ENCODE measurements at places on chromosomes 13 and 19.
A peak's percentile ranks its signal among the peaks of the same experiment; 100 is the strongest.

GRCh38 chr13:55728247-55728646, 1412.5 kb upstream of the PRR20A start:
- no peak for DNase-seq

DNA sequence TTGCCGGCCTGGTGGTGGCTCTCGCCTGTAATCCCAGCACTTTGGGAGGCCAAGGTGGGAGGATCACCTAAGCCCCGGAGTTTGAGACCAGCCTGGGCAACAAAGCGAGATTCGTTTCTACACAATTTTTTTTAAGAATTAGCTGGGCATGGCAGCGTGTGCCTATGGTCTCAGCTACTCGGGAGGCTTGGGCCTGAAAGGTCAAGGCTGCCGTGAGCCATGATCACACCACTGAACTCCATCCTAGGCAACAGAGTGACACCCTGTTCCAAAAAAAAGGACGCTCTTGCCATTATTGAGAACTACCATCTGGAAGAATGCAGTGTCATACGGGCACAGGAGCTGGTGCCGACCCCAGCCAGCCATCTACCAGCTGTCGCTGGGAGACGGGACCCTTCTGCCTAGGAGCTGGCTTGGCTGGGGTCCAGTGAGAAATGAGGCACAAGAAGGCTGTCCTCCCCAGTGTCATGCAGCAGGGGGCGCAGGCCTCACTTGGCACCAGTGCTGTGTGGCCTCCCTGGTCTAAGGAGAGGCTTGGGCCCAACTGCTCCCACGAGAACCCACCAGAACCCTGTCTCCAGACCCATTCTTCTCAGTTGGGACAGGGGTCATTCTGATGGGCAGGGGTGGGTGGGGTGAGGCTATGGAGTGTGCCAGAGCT, 12.2 kb upstream of the RELB start:
- no peak for DNase-seq

DNA sequence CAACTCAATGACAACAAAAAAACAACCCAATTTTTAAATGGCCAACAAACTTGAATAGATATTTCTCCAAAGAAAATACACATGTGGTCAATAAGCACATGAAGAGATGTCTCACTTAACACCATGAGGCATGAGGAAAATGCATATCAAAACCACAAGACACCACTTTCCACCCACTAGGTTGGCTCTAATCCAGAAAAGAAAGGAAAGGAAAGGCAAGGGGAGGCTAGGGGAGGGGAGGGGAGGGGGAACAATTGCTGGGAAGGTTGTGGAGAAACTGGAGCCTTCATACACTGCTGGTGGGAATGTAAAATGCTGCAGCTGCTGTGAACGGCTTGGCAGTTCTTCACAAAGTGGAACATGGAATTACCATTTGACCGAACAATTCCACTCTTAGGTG, 854.3 kb downstream of the UQCRFS1 start:
- no peak for DNase-seq

- no peak for DNase-seq
Observed at GRCh38 chr13:112055036-112055914, 11.7 kb upstream of the SOX1 start.

- peak; percentile 64 for DNase-seq
Observed at GRCh38 chr13:109785141-109785891, 1.1 kb downstream of the IRS2 start.

GRCh38 chr19:32404933-32405430, 588 bp upstream of the DPY19L3 start:
- DNase-seq: peak; percentile 55

DNA sequence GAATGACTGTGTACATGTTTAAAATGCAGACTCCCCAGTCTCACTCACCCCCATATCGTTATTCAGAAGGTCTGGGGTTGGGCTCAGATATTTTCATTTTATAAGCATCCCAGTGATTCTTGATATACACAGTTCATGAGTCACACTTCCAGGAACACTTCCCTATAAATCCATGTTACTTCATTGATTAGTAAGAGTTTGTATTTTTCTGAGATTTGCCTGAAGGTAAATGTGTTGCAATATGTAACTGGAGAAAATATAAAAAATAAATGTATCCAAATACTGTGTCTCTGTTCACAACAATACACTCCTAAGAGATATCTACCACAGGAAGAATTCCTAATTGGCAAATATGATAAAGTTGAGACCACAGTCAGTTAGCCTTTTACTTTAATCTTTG, 6.6 kb upstream of the PDX1 start:
- DNase-seq: no peak

- DNase-seq: no peak
Observed at GRCh38 chr13:112750570-112750969, 60.7 kb downstream of the ATP11A start.

DNA sequence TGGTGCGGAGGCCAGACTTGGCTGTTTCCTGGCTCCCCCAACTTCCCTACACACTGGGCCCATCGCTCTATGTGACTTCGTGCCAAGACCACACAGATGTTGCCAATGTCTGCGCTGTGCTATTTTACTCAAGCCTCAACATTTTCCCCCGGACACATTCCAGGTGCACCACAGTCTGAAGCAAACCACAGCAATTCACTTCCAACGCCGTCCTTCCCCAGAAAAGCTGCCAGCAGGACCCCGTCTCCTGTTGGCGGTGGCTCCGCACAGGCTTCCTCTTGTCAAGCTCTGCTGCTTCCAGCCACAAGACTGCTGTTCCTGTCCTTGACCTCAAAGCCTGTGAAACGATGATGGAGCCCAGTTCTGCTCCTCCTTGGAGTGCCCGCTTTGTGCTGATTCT, 100.7 kb downstream of the CRYL1 start:
- DNase-seq: no peak

DNA sequence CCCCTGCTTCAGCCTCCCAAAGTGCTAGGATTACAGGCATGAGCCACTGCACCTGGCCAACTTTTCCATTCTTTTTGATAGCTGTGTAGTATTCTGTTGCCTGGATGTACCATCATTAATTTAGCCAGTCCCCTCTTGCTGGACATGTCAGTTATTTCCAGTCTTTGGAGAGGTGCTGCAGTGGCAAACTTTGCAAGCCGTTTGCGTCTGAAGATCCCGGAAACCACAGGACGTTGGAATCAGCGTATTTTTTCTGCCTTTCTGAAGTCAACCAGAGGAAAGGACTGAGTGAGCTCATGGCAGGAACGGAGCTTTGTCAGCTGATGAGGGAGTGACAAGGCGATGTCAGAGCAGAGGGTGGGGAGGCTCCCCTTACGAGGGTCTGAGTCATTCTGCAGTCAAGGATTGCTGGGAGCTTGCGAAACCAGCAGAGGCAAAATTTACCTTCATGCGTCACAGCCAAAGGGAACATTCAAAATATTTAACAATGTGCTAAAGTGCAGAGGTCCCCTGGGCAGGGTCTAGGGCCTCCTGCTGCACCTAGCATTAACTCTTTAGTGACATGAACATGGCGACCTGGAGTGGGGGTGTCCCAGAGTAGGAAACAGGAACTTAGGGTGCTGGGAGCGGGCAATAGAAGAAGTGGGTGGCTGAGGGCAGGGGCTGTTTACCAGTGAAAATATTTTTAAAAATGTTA, 5.6 kb downstream of the C5AR1 start:
- DNase-seq: no peak

- DNase-seq: no peak
Observed at GRCh38 chr13:73948848-73949529, 185.2 kb downstream of the KLF12 start.

DNA sequence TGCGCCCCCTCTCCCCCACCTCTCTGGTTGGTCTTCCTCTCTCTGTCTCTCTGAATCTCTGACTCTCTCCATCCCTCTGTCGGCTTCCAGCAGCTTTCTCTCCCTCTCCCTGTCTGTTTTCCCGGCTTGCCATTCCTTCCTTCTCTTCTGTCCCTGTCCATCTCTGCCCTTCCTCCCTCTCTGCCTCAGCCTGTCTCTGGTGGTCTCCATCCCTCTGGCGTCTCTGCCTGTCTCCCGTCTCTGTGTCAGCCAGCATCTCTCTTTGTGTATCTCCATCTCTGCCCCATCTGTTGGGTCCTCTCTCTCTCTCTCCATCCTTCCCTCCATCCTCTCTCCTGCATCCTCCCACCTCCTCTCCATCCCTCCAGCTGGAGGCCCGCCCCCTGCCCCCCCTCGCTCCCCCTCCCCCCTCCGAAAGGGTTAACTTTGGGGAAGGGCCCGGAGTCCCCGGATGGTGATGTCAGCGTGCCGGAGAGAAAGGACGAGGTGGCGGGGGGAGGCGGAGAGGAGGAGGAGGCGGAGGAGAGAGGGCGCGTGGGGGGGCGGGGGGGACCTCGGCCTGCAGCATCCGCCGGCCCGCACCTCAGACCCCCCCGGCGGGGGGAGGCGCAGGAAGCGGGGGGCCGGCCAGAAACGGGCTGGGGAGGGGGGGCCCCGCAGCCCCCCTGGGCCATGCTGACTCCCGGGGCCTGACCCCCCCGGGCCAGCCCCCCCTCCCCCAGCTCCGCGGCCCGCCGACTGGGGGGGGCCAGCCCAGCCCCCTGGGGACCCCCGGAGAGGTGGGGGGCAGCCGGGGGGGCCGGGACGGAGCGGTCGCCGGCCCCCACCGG, at the start of gene BRSK1:
BRSK1 (plus strand) TSS at position 450 of the 830 bp plus-strand sequence. CDS start 446 bp downstream, outside the sequence.
- DNase-seq: peak; percentile 67

DNA sequence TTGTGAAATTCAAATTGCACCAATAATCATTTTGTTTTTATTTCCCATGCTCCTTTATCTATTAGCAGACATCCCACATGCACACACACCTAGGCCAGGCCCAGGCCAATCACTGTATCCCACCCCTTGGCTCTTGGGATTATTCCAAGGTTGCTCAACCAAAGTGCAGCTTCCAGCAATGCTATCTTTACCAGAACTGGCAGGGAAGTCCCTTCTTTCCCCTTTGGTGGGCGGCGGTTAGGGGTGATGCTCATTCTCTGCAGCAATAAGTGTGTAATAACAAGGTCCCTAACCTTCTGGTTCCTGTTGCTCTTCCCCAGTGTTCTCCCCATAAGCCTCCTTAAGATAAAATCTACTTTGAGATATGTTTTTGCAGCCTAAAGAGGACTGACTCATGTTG, 18.3 kb upstream of the KCTD12 start:
- no peak for DNase-seq

- no peak for DNase-seq
Observed at GRCh38 chr19:18414504-18415177, 4.6 kb upstream of the SSBP4 start.

DNA sequence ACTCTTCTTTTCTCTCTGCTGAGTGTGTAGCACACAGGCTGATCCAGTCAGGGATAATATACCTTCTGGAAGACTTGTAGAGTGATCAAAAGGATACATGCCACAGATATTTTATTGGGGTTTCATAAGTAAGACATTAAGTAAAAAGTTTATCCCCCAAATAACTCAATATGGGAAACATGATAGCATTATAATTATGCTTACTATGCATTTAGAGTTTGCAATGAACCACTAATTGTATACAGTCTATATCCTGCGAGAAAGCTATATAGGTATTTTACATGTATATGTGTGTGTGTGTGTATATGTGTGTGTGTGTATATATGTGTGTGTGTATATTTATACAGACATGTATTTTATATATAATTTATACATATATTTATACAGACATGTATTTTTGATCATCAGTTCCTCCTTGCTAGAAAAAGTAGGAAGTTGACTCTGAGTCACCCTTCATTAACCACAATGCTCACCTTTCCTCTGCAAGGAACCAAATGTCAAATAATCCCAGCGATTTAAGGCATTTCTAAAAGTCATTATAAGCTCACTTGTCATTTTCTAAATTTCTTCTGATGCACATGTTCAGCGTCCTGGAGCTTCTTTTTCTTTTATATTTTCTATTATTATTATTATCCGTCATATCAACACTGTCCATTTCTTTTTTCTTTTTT, 312.5 kb upstream of the OBI1 start:
- no peak for DNase-seq

DNA sequence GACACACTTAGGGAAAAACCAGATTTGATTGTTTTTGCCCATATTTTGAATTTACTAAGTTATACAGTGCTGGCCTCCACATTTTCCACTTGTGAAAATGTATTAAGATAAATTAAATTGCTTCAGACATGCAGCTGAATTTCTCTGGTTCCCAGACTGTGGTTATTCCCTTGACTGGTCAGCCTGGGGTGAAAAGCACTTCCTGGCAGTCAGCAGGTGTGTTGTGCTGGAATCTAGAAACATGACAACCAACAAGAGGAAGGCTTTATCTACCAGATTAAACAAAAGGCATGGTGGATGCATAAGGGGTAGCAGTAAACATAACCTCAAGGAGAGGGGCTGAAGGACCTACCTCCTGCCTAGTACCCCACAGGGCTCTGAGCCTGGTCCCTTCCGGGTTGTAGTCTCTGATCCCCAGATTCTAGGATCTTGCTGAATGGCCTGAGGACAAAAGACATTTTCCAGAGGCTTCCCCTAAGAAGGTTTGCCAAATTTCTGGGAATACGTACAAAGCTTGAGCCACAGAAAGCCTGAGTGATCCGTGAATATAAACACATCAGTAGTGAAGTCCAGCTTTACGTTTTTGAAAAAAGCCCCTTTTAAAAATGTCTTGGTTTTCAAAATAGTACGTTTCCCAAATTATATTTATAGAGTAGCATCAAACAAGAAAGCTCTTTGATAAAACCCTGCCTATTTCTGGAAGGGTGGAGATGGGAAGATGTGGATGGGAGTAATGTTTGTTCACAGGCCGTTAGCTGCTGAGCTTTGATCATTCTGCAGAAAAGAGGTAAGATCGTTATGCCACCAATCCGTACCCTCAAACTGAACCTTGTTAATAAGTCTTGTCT, 133.4 kb downstream of the LACC1 start:
- DNase-seq: no peak

- DNase-seq: no peak
Observed at GRCh38 chr13:114283576-114283975, 2.2 kb downstream of the UPF3A start.

DNA sequence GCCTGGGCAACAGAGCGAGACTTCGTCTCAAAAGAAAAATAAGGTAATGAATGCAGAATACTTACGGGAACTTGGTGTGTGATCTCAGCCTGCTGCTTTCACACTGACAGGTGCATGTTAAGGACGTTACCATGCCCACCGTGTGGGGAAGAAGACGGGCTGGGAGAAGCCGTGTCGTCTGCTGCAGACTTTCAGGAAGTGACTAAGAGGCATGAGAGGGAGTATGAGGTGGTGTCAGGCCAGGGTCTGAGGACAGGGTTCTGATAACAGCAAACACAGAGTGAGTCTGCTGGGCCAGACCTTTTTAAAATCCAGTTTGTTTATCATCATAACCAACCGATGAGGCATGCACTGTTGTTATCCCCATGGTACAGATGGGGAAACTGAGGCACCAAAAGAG, 13.6 kb upstream of the GALP start:
- DNase-seq: no peak

DNA sequence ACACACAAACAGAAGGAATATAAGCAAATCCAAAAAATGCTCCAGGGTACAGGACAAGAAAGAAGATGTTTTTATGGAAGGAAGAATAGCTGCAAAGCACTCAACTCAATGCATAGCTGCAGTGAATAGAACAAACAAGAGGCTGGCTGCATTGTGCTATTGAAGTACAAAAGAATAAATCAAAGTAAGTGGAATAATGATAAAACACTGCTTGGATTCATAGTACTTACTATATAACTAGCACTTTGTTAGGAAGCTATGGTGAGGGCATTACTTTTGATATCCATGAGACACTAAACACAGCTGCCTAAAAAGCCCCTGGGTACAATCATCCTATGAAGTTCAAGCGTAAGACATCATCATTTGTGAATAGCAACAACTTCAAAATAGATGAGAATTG, 350.1 kb downstream of the PCDH9 start:
- no peak for DNase-seq

GRCh38 chr19:46890423-46891170, 29.8 kb downstream of the ARHGAP35 start:
- DNase-seq: no peak

- no peak for DNase-seq
Observed at GRCh38 chr19:3066482-3067049, 4.3 kb upstream of the TLE5 start.

- no peak for DNase-seq
Observed at GRCh38 chr19:41323023-41323422, 13.1 kb downstream of the CCDC97 start.

Data from DMS79 (cell line).